ENCODE measurements at places on chromosomes 6 and 20.
A peak's percentile ranks its signal among the peaks of the same experiment; 100 is the strongest.

DNA sequence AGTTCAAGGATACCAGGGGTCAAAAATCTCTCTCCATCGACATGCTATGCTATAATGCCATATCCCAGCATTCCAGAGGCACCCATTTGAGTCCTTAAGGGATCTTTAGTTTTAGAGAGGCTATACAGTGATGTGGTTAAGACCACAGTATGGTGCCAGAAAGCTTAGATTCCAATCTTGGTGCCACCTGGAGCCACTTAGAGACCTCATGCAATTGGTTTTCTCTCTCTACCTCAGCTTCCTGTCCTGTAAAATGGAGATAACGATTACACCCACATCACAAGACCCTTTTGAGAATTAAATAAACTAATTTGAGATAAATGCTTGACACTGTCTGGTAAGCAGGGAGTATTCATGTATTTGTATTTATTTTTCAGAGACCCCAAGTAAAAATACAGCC, 39.0 kb downstream of the PLAGL1 start:
- DNase-seq = no peak

GRCh38 chr6:106903299-106903698, 71.2 kb downstream of the CD24 start:
- no peak for DNase-seq

GRCh38 chr6:106517706-106518105, 111.6 kb downstream of the RTN4IP1 start:
- peak; percentile 72 for DNase-seq

DNA sequence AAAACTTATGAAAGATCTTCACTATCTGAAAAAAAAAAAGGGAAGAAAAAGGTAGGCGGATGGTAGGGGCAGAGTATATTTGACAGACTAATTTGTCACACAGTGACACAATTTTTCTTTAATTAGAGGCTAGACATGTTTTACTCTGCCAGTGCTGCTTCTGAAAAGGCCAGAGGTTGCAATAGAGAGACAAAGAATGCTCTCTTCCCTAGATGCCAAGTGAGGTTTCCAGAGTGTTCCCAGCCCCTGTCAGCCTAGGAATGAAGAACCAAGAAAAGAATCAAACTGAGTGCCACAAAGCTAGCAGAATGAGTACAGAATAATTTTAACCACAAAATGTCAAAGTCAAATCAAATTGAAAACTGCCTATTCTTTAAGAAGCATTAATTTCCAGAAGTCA, 13.0 kb downstream of the PNISR start:
- DNase-seq = no peak

GRCh38 chr20:47985092-47985850, 200.0 kb upstream of the SULF2 start:
- DNase-seq = no peak

- DNase-seq = no peak
Measured at GRCh38 chr6:105485456-105485855, 82.6 kb upstream of the PREP start.

- DNase-seq = no peak
Measured at GRCh38 chr6:31965700-31966099, 6.2 kb downstream of the DXO start.

DNA sequence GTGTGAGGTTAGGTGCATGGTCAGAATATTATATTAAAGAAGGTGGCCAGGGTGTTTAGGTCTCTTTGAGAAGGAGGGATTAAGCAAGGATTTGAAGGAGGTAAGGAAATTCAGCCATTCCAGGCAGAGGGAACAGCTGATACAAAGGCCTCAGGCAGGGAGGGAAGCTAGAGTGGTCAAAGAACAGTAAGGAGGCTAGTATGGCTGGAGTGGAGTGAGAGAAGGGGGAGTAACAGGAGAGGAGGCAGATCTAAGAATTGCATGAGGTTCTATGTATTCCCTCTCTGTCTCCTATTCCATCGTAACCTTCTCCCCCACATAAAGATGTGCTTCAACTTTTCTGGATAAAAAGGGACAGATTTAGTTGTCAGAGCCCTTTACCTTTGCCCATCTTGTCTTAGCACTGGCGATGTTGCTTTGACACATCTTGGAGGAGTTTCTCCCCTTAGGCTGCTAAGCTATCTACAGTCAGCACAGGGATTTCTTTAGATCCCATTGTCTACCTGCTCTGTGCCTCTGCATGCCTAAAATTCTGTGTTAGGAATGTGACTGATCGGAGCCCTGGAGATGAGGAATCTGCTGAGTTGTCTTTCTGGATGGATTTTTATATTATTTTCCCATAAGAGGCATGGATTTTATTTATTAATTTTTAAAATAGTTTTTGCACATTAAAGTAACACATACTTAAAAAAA, 59.9 kb downstream of the KLHL31 start:
- no peak for DNase-seq

DNA sequence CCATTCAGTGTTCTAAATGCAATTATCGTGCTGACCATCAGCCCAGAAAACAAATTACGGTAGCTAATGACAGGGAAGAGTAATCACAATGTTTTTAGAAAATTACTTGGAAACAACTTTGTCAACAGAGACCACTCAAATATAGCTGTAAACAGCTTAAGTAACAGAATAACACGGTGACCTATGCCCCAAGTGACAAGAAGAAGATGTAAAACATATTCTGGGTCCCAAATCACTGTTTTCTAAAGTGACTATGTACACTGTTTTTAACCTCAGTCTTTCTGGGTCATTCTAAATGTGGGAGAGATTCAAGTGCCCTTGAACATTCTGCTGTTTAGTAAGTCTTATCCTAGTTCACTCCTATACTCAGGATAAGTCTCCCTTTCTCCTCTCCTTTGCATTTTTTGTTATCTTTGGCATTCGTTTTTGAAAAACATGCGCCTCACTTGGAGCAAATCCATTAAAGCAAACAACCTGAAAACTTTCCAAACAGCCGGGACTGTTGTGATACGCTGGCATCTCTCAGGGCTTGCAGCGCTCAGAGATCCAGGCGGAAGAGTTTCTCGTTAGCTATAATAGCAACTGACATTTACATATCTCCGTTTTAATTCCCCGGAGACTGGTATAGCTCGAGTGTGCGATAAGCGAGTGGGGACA, 114.5 kb upstream of the SOX4 start:
- no peak for DNase-seq

DNA sequence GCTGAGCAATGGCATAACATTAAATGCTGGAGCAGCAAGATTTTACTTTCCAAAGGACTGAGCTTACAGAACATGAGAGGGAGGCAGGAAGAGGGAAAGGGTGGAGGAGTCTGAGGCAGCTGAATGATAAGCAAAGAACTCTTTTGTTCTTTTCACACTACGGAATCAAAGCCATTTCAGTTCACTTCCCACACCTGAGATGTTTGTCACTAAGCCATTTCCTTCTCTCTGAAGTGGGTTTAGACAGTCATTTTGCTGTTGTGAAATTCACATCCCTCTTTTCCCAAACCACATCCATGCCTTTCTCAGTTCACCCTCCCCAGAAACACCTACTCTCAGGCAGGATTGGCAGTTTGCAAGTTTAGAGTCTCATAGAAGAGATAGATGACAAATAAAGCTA, 267.9 kb downstream of the ADGRG6 start:
- no peak for DNase-seq

DNA sequence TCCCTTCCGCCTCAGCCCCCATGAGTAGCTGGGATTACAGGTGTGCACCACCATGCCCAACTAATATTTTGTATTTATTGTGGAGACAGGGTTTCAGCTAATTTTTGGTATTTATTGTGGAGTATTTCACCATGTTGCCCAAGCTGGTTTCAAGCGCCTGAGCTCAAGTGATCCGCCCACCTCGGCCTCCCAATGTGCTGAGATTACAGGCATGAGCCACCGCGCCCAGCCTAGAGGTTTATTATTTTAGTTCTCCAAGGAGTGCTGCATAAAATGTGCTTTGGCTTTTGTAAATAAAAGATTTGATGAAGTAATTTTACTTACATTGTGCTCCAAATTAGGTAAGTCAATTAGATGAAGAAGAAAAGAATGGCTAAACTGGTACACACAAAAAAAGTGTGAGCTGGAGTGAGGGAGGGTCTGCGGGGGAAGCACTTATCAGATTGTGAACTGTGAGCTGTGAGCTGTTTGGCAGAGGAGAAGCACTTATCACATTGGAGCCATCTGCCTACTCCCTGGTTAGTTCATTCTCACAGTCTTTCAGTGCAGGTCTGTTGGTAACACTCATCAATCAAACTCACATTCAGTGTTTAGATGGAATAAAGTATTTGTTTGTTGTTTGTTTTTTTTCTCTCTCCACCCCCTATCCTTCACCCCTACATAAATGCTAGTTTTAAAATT, 398.0 kb downstream of the EPHA7 start:
- no peak for DNase-seq

DNA sequence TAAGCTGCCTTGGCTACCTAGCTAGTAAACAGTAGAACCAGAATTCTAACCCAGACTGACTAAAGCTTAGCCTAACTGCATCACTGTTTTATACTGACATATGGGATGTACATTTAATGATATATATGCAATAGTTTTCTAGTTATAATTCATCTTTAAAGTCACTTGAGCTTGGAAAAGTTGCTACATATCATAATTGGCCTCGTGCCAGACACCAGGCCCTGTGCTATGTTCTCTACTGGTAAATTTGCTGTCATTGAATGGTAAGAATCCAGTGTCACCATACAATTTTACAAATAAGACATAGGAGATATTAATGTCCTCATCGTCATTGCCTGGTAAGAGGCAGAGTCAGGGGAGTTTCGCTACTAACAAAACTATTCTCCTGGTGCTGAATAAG, 396.8 kb downstream of the CDKAL1 start:
- no peak for DNase-seq

- no peak for DNase-seq
Measured at GRCh38 chr6:81865712-81866111, 113.2 kb upstream of the TENT5A start.

GRCh38 chr20:36532388-36532787, 8.9 kb upstream of the MYL9 start:
- DNase-seq = no peak

GRCh38 chr6:141788096-141788495, 344.6 kb upstream of the GJE1 start:
- DNase-seq = no peak

DNA sequence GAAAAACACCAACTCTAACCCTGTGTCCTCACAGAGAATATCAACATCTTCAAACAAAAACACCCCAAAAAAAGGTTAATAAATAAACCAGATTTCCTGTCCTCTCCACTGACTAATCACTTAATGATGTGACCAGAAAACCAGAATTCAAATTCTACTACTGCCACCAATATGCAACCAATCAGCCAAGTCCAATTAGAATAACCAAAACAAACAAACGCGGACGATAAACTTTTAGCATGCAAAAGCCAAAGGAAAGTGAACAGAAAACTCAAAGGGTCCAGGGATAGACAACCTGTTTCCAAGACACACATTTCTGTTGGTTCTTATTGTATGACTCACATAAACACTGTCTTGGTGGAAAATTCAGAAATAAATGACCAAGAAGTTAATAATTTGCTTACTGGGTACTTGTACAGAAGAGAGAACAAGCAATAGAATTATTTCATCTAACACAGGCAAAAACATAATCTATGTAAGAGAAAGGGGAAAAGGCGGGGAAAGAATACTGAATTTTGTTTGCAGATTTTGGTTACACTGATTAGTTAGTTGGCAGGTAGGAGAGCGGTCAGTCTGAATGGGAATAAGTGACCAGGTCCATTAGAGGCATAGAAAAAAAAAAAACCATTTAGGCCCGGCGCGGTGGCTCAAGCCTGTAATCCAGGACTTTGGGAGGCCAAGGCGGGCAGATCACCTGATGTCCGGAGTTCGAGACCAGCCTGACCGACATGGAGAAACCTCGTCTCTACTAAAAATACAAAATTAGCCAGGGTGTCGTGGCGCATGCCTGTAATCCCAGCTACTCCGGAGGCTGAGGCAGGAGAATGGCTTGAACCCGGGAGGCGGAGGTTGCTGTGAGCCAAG, 34.1 kb downstream of the HFE start:
- DNase-seq = no peak

GRCh38 chr6:28659250-28659566, 133.5 kb downstream of the GPX5 start:
- DNase-seq = no peak

DNA sequence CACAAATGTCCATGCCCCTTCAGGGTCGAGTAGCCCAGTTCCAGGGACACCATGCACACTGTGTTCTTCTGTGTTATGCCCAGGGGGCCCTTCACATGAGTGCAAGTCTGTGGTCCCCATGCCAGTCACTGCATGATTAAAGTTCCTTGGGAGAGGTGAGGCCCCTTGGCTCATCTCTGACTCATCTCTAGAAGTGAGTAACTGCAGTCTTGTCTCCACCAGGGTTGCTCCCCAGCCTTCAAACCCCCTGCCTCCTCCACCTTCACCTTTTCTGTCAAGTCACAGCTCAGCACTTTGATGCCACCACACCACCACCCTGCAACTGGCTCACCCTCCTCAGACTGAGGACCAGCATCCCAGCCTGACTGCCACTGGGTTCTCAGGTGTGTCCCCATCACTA, 161.7 kb downstream of the UNC5CL start:
- DNase-seq = no peak

- no peak for DNase-seq
Measured at GRCh38 chr20:4086771-4087687, 71.7 kb upstream of the RNF24 start.

DNA sequence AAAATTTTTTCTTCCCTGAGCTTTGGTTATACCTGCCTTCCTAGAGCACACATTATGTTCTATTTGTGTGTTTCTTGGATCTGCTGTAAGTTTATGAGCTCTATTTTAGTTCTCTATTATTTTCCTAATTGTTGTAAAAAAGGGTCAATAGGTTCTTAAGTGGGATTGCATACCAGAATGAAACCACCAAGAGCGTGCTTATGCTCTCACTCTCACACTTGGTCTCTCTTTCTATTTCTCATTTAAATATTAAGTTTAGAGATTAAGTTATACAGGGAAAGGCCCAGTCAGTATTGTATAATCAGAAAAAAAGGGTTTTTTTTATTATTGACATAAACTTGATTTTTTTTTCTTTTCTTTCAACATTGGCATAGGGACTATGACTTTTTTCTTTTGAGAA, 96.8 kb downstream of the RIMS1 start:
- no peak for DNase-seq

- DNase-seq = no peak
Measured at GRCh38 chr20:6094063-6094462, 28.8 kb downstream of the FERMT1 start.

DNA sequence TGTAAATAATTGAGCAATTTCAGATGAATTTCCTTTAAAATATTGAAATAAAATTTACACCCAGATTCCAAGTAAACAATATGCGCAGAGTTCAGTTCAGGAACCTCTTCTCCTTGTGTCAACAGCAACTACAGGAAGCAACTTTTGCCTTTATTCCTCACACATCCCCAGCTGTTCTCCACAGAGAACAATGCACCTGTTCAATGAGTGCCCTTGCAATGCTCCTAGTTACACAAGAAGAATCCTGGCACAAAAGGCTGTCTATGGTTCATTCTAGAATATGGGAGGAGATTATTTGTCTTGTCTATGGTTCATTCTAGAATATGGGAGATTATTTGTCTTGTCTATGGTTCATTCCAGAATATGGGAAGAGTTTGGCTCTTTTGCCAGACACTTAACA, 454.9 kb downstream of the BTBD3 start:
- DNase-seq = no peak

- no peak for DNase-seq
Measured at GRCh38 chr6:169246445-169246844, 7.2 kb downstream of the THBS2 start.

- no peak for DNase-seq
Measured at GRCh38 chr6:157092736-157093135, 230.6 kb downstream of the TMEM242 start.
